ENCODE measurements at places on chromosomes 12 and 14.
A peak's percentile ranks its signal among the peaks of the same experiment; 100 is the strongest.

DNA sequence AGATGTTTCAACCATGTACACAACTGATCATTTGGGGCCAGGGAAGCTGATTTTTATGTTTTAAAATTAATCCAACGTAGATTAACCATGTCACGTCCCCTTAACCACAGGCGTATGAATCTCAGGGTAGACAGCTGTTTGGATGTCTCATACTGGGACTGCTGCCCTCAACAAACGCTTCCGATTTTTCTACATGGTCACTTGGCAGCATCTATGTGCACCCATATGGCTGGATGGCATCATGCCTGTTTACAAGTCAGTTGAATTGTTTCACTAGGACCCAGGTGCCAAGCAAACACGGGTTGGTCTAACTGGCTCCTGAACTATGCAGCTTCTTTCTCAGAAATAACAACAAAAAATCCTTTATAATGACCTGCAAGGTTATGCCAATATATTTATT lies 393.8 kb downstream of the NPAS3 start:
- no peak for DNase-seq
- no peaks in the 10 kb centered on the region for H3K4me1 ChIP-seq
- H3K36me3 ChIP-seq, result no peaks in the 10 kb centered on the region
- no peak overlapping the region for H3K27ac ChIP-seq

DNA sequence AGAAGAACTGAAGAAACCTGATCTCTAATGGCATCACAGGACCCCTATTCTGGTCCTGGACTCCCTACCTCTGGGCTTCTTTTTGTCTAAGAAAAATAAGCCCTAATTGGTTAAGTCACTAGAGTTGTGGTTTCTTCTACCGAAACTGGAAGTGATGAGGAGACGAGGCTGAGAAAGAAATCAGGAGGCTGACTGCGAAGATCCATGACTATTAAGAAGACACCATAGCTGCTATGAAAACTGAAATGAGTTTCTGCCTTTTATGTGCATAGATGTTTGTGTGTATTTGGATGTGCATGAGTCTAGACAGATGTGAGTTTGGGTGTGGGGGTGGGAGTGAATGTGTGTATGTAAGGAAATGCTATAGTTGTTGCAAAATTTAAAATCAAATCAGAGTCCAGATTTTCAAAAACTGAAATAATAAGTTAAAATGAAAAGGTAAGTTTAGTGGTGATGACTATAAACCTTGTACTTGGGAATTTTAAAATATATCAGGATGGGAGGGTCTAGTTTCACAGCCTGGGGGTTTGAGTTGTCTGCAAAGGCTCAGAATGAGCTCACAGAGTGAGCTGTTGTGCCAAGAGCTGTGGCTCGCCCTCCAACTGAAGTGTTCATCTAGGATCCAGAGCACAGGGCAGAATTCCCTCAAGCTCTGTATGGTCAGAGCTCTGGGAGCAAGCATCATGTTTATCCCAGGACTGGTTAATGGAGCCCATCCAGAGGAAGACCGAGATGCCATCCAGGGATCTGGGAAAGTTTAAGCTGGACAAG lies 94.9 kb downstream of the VCPKMT start:
- H3K36me3 ChIP-seq, result no peaks in the 10 kb centered on the region
- peaks cover 57% of the 10 kb centered on the region for H3K4me1 ChIP-seq
- no peak overlapping the region for H3K4me3 ChIP-seq
- DNase-seq, result no peak
- H3K27me3 ChIP-seq, result no peaks in the 10 kb centered on the region

- no peak for DNase-seq
- H3K27ac ChIP-seq, result peak overlapping the region; percentile 76
- no peaks in the 10 kb centered on the region for H3K36me3 ChIP-seq
- H3K4me1 ChIP-seq, result peaks cover 26% of the 10 kb centered on the region
- no peaks in the 10 kb centered on the region for H3K27me3 ChIP-seq
Observed at GRCh38 chr14:93050761-93051160, 65.0 kb downstream of the ITPK1 start.

- H3K27ac ChIP-seq, result no peak overlapping the region
- no peak for DNase-seq
- H3K36me3 ChIP-seq, result no peaks in the 10 kb centered on the region
- H3K27me3 ChIP-seq, result no peaks in the 10 kb centered on the region
Observed at GRCh38 chr14:54207075-54207474, 189.7 kb upstream of the CDKN3 start.

DNA sequence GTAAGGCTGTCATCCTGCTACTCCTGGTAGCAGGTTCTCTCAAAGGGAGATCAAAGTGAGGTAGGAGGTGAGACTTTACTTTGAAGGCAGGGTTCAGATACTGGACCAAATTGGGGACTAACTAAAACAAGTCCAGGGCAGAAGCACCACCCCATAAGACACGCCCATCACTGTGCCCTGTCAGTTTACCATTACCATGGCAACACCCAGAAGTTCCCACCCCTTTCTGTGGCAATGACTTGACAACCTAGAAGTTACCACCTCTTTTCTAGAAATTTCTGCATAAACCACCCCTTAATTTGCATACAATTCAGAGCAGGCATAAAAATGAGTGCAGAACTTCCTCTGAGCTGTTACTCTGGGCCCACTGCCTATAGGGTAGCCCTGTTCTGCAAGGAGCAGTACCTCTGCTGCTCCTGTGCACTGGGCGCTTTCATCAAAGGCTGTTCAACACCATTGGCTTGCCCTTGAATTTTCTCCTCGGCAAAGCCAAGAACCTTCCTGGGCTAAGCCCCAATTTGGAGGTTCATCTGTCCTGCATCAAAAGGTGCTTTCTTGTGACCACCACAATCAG lies 64.8 kb upstream of the MAX start:
- peaks cover 4% of the 10 kb centered on the region for H3K4me1 ChIP-seq
- no peak for DNase-seq
- no peak overlapping the region for H3K27ac ChIP-seq
- no peaks in the 10 kb centered on the region for H3K36me3 ChIP-seq
- H3K27me3 ChIP-seq, result peaks cover 13% of the 10 kb centered on the region

GRCh38 chr14:81269100-81269978 lies 48.6 kb upstream of the GTF2A1 start:
- H3K36me3 ChIP-seq, result no peaks in the 10 kb centered on the region
- H3K27ac ChIP-seq, result peak overlapping the region; percentile 60
- no peak for DNase-seq
- H3K4me1 ChIP-seq, result peaks cover 31% of the 10 kb centered on the region
- H3K27me3 ChIP-seq, result no peaks in the 10 kb centered on the region
